SHP77 (cell line): ENCODE measurements at places on chromosomes 12 and 14.
A peak's percentile ranks its signal among the peaks of the same experiment; 100 is the strongest.

GRCh38 chr14:102622262-102622885, 29.9 kb downstream of the RCOR1 start:
- no peak for DNase-seq

DNA sequence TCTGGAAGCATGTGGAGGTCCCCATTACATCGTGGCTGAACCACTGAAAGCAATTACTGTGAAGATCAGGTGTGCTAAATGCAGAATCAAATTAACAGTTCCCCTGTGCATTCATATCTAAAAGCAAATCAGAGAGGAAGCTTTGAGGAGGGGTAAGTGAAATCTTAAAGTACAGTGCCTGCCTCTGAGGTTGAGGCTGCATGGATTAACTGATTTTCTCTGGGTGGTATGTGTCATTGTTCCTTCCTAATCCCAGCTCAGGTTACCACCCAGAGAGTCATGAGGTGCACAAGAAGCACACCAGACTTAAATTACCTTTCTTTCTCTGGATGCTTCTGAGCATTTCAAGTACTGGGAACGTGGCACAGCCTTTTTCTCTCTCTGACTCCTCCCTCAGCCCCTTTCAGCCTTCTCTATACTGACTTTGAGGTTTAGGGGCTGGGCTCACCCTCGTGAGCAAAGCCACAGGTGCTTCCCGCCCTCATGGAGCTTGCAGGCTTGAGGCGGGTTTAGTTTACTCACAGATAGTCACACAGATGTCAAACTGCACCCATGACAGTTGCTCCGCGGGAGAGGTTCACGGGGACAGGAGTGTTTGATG, 237.6 kb upstream of the CRY1 start:
- no peak for DNase-seq

DNA sequence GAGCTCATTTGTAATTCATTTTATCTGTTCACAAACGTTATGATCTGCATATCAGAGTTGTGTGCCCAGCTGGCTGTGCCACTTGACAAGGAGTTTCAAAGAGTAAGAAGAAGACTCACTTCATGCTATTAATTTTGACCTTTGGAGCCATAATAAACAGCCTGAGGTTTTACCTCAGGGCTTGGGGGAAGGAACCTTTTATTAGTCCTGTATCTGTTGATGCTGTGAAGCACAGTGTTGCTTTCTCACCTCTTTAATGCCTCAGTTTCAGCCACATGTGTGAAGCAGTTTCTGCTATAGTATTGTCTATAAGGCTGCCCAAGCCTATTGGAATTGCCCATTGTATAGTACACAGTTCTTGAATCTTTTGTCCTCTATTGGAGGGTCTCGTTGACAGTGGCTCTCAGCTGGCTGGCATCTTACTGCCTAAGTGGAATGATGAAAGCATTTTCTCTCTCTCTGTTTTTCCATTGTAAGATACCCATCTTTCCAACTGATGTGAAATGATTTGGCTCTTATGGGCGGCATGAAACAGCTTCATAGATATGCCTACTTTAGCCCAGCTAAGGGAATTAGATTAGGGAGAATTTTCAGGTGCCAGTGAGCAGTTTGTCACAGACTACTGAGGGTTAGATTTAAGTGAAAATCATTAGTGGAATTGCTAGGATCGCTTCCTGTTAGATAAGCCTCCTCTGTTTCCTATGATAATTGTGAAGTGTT, 34.7 kb downstream of the GPATCH2L start:
- no peak for DNase-seq

GRCh38 chr14:96754162-96754844, 42.9 kb upstream of the VRK1 start:
- DNase-seq = no peak

DNA sequence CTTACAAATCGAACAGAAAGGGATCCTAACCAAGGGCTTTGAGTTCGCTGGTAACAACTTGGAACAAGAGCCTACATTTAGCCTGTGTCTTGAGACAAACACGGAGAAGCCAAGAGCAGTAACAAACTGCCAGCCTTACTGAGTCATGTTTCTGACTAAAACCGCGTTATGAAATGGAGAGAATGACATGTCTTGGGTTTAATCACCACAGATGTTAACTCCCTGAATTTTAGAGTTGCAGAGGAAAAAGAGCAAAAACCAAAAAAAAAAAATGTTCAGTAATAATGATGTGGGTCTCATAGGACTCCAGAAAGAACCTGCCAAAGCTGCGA, 1.0 kb downstream of the BLTP3B start:
- DNase-seq = no peak

GRCh38 chr12:58877243-58877743, 43.0 kb downstream of the LRIG3 start:
- peak; percentile 95 for DNase-seq

DNA sequence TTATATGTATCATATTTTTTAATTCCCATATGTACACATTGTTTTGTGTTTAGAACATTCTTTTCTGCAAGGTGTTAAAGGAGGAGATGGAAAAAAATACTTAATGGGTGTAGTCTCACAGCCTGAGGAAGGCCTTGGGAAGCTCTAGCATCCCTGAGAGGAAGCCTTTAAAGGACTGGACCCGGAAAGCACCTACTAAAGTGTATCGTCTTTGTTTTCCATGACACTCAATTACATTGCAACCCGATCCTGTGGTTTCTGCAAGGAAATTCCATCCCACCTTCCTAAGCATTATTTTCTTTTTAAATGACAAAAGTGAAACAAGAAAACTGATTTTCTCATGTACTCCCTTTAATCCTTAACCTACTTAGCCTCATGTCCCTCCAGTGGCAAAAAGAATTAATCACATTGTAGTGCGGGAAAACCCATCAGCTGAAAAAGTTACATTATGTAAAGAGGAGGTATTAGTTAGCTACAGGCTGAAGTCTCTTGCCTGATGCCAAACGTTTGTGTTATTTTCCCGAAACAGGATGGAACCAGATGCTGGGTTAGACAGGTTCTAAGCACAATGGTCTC, 147.8 kb upstream of the CPSF6 start:
- DNase-seq = no peak

GRCh38 chr12:120798696-120799095, 73.1 kb downstream of the ACADS start:
- DNase-seq = no peak

DNA sequence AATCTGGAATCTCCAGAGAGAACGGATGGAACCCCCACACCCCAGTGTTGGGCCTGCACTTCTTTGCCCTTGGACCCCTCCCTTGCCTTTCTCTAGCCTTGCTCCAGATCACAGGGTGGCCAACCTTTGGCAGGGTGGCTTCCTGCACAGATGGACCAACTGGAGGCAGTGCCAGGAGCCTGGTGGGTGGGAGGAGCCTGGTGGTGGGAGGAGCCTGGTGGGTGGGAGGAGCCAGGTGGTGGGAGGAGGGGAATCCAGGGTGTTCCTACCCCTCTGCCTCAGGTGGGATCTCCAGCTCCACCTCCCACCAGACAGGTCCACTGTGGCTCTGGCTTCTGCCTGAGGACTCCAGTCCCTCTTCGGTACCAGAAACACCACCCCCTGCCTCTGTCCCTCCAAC, 15.0 kb upstream of the ORAI1 start:
- DNase-seq = no peak

GRCh38 chr12:26058818-26059217, 66.0 kb downstream of the BHLHE41 start:
- no peak for DNase-seq

GRCh38 chr14:80426683-80427082, 215.4 kb upstream of the DIO2 start:
- no peak for DNase-seq

- no peak for DNase-seq
These were observed 401.3 kb downstream of the DIO2 start for GRCh38 chr14:79809849-79810612.

DNA sequence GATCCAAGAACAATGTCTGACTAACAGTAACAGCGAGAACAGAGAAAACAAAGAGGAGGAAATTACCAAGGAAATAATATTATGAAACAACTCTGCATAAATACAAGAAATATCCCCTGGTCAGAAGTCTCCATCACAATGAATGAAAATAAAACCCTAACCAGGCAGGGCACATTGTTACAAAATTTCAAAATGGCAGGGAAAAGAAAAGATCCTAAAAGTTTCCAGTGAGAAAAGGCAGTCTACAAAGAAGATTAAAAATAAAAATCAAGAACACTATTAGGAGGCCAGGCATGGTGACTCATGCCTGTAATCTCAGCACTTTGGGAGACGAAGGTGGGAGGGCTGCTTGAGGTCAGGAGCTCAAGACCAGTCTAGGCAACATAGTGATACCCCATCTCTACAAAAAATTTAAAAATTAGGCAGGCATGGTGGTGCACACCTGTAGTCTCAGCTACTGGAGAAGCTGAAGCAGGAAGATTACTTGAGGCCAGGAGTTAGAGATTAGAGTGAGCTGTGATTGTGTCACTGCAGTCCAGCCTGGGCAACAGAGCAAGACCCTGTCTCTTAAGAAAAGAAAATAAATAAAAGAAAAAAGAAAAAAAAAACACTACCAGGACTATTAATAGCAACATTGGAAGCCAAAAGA, 47.8 kb downstream of the FERMT2 start:
- DNase-seq = no peak

DNA sequence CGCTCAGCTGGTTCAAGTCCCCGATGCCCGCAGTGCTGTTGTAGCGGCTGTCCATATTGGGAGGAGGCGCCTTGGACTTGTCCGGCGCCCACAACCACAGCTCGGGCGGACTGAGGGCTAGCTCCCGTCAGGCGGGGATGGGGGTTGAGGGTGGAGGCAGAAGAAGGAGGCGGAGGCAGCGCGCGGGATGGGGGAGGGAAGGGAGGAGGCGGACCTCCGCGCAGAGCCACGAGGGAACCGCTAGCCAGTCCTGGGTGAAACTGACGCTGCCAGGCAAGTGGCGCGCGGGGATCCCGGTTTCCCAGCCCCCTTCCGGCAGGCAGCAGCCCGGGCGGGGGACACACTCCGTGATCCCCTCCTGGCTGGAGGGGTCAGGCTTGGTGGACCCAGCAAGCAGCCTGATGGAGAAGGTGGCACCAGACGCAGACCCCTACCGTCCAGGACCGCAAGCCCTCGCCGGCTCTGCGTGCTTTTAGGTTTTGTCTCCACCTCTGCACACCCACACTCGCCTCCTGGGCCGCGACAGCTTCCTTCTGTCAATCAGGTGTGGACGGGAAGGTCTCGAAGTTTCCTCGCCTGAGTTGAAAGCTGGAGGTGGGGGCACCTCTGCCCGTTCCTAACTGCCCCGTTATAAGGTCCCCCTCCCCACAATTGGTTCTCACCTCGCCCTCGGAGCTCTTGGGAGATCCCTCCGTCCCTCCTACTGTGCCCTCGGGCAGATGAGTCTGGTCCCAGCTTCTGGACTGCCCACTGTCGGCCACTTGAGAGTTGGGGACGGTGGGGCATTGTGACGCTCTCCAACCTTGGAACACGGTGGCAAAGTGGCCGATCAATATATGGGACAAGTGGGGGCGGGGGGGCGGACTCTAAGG, at the start of gene CPNE8:
CPNE8 (minus strand) TSS at position 112 of the 872 bp plus-strand sequence; CDS start at position 55, 57 bp downstream.
- DNase-seq = peak; percentile 61

- no peak for DNase-seq
These were observed 79.1 kb upstream of the BCL2L14 start for GRCh38 chr12:11991604-11992003.

GRCh38 chr12:96248136-96248931, 54.2 kb downstream of the ELK3 start:
- no peak for DNase-seq

DNA sequence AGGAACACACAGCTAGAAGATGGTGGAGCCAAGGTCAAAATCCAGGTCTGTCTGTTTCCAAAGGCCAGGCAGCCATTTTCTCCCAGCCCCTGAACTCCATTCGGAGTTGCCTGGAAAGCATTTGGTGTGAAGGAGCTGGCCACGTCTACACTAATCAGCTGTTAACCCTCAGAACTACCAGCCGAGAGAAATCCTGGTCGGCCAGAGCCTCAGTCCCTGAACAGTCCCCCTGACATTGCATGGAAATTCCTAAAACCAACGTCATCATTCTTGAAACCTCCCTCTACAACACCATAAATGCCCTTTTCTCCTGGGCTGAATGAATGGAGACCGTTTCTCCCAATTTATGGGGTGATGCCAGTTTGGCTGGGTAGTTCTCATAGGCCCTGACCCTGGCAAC, 245.6 kb downstream of the SLC41A2 start:
- DNase-seq = no peak

- DNase-seq = no peak
These were observed 267.2 kb upstream of the BTG1 start for GRCh38 chr12:92412856-92413255.

DNA sequence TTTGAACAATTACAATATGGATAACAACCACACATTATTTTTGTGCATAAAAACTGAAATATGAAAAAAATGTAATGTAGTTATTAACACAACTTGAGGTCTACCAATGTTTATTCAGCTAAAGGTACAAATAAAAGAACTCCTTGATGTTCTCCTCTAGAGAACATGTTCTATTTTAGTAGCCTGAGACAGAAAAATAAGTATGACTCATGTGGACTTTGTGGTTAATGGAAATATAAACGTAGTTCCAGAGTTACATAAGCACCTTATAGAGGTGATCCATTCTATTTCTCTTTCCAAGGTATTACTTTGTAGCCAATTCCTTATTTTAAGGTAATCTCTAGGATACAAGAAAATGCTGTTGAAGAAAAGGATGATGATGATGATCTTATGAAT, 25.7 kb downstream of the ALKBH1 start:
- DNase-seq = no peak

GRCh38 chr14:91946622-91947474, 646 bp downstream of the FBLN5 start:
- DNase-seq = no peak
